ENCODE measurements at places on chromosomes 5 and 9. TPM values are rescaled to one million over a fixed set of nuclear protein-coding genes. Genes with fewer than 3 reads are reported as not detected.

The WWC1 gene
- total RNA-seq: 37.2 TPM

The UGT3A2 gene
- total RNA-seq: not detected

The IFNA6 gene
- total RNA-seq: not detected

The LTC4S gene
- total RNA-seq: 1.1 TPM

The WDR38 gene
- not detected for total RNA-seq

The IFNA2 gene
- not detected for total RNA-seq

The DNAI1 gene
- 0.16 TPM for total RNA-seq

DNA sequence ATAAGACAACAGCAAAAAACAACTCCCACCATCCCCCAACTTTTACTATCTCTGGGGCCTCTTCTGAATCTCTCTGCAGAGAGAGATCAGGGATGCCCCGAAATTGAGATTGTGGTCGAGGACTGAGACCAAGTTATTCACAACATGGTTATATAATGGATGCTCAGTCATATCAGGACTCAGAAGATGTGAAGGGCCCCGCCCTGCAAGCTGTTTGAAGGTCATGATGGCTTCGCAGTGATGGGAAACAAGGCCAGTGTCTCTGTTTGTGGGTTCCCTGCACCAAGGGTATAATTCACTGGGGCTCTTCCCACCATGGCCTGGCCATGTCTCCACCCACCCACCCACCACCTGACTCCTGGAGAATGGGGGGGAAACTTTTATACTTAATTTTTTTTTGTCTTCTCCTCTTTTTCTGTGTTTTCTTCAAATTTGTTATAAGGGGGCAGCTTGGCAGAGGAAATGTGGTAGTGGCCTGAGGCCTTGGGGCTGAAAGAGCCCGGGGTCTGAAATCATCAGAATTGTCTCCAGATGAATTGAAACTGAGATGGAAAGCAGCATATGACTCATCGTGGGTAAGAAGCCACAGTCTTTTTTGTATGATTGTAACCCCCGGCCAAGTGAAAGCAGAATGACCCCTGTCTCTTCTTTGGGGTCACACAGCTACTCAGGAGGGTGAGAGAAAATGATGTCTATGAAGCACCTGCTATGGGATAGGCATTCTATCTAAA, 15.0 kb upstream of the TEX48 start:
- DNase-seq: no peak

- peak; percentile 70 for DNase-seq
Observed at GRCh38 chr9:121670431-121670830, 19.0 kb downstream of the DAB2IP start.

DNA sequence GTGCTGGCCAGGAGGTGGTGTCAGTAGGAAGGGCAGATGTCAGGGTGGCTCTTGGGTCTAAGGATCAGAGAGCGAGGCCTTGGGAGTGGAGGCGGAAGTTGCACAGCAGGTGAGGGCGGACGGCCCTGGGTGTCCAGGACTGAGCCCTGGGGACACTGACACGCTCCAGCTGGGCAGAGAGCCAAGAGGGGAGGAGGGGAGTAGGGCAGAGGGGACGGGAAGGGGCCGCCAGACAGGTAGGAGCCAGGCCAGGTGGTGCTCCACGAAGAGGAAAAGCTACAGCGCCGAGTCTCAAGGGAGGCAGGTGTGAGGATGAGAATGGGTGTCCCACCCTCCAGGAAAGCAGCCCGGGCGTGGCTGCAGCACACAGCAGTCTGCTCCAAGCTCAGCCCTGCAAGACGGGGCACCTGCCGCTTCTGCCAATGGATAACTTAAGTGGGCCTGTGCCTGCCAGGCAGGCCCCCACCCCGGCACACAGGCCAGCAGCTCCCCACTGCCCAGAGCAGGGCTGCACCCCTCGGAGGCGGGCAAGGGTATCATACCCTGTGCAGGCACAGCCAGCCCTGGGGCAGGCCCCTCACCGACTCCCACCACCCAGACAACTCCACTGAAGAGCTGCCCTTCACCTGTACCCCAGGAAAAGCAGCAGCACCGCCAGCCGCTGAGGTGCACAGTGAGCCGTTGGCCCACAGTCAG, 4.9 kb downstream of the TPRN start:
- peak; percentile 90 for DNase-seq

GRCh38 chr9:37988041-37988440, 81.0 kb downstream of the SHB start:
- DNase-seq: peak; percentile 81

- DNase-seq: no peak
Observed at GRCh38 chr5:17398866-17399835, 98.9 kb upstream of the TAF11L2 start.

DNA sequence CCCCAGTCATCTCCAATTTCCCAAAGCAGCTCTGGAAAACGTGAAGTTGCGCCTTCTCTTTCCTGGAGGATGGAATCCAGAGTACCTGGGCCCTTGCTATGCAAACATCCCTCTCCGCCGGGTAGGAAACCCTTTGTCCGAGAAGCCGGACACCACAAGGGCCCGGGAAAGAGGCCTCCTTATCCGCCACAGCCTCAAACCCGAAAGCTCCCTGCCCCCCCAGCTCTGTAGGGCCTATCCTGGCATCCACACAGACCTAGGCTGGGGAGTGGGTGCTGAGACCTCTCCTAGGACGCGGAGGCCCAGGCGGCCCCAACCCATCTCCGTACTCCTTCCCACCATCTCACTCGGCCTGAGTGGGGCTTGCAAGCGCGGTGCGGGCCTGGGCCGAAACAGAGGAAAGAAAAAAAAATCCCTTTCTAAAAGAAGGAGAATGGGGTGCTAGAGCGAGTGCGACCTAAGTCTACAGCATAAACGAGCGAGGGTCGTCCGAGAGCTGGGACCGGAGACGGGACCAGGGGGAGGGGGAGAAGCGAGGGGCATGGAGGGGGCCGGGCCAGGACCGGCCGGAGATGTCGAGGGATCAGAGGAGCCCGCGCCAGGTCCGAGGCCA, 624 bp downstream of the FBXW11 start:
- DNase-seq: peak; percentile 48

GRCh38 chr5:61477788-61478187, 145.7 kb downstream of the ZSWIM6 start:
- no peak for DNase-seq

DNA sequence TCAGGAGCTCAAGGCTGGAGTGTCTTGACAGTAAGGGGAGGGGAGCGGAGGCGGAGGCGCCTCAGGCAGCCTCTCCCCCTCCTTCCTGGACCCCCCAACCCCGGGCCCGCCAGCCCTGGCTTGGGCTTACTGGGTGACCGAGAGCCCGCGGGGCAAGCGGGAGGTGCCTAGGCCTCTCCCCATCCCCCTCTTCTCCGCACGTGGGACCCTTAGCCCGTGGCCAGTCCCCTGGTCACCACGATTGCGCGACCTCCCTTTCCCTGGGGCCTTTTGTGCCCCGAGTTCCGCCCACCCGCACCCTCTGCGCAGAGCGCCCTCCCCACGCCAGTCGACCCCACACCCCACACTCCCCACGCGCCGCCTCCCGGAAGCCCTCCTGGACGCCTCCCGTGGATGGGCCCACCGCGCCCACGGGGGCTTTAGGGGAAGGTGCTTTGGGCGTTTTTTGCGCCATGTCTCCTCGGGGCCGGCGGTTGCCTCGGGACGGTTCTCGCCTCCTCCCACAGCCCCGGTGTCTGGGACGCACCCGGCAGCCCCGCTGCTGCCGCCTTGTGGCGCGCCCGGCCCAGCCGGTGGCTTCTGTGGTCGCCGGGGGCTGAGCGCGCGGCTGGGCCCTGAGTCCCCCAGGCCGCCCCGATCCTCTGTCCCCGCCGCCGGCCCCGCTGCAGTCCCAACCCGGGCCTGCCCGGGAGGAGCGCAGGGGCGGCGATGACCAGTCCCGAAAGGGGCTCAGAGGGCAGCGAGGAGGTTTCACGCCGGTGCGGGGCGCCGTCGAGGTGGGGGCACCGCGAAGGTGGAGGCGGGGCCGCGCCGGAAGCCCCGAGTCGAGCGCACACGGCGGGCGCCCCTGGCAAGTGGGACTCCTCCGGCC, 3.2 kb downstream of the TOR4A start:
- DNase-seq: no peak

- DNase-seq: peak; percentile 61
Observed at GRCh38 chr9:34611251-34611810, 566 bp downstream of the RPP25L start.

GRCh38 chr5:102866237-102866600, 111.1 kb downstream of the PAM start:
- DNase-seq: no peak

Measured in pancreas (tissue), 10 donors.